HCT116 (cell line): ENCODE measurements at places on chromosomes 7 and 10. TPM values are rescaled to one million over a fixed set of nuclear protein-coding genes. Genes with fewer than 3 reads are reported as not detected.

The FAM25G gene
- total RNA-seq, result not detected

The GPER1 gene
- 1.2 TPM for total RNA-seq

The ADAM8 gene
- 4.1 TPM for total RNA-seq

The ELOVL3 gene
- 5.5 TPM for total RNA-seq
